Activated B cell treated with CpG ODN at 0.5 μM for 24 hours (primary cell): ENCODE measurements at places on chromosomes 11 and 22. TPM values are rescaled to one million over a fixed set of nuclear protein-coding genes. Genes with fewer than 3 reads are reported as not detected.
A peak's percentile ranks its signal among the peaks of the same experiment; 100 is the strongest.

CREB3L1 gene
- not detected in 2 replicates for total RNA-seq

- H3K36me3 ChIP-seq, result no peaks in the 10 kb centered on the region
- no peak overlapping the region for H3K4me3 ChIP-seq
- peaks cover 27% of the 10 kb centered on the region for H3K4me1 ChIP-seq
- H3K27ac ChIP-seq, result no peak overlapping the region
- no peak for DNase-seq
Measured at GRCh38 chr22:37416389-37416788, 10.9 kb downstream of the ELFN2 start.

MAPK8IP1 gene
- 1.9 and 3.4 TPM in 2 replicates for total RNA-seq

DNA sequence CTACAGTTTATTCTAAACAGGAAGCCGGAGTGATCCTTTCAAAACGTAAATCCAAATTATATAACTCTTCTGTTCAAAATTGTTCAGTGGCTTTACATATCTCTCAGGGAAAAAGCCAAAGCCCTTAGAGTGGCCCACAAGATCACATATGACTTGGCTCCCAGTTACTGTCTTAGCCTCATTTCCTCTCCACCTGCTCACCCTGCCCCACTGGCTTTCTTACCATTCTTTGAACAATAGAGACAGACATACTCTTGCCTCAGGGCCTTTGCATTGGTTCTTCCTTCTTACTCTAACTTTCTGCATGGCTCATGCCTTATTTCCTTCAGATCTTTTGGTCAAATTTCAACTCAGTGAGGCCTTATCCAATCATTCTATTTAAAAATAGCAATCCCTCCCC, 52.1 kb downstream of the STIM1 start:
- no peak overlapping the region for H3K4me3 ChIP-seq
- H3K4me1 ChIP-seq, result peaks cover 70% of the 10 kb centered on the region
- no peaks in the 10 kb centered on the region for H3K36me3 ChIP-seq
- H3K27ac ChIP-seq, result no peak overlapping the region
- no peak for DNase-seq
- H3K27me3 ChIP-seq, result no peaks in the 10 kb centered on the region

HORMAD2 gene
- not detected in 2 replicates for total RNA-seq

- H3K27me3 ChIP-seq, result no peaks in the 10 kb centered on the region
- peak; percentile 62 for DNase-seq
- H3K4me3 ChIP-seq, result peak overlapping the region; percentile 76
- peaks cover 44% of the 10 kb centered on the region for H3K4me1 ChIP-seq
- H3K36me3 ChIP-seq, result no peaks in the 10 kb centered on the region
Measured at GRCh38 chr22:37121887-37122591, 12.5 kb upstream of the TMPRSS6 start.

GRCh38 chr22:47370448-47371262, 608.2 kb downstream of the TBC1D22A start:
- DNase-seq, result no peak
- peaks cover 12% of the 10 kb centered on the region for H3K27me3 ChIP-seq
- no peaks in the 10 kb centered on the region for H3K4me1 ChIP-seq
- H3K4me3 ChIP-seq, result no peak overlapping the region
- no peak overlapping the region for H3K27ac ChIP-seq
- no peaks in the 10 kb centered on the region for H3K36me3 ChIP-seq

ANO1 gene
- not detected in 2 replicates for total RNA-seq

ENDOD1 gene
- total RNA-seq, result 9.5 and 9.8 TPM in 2 replicates

MOV10L1 gene
- not detected in 2 replicates for total RNA-seq

DNA sequence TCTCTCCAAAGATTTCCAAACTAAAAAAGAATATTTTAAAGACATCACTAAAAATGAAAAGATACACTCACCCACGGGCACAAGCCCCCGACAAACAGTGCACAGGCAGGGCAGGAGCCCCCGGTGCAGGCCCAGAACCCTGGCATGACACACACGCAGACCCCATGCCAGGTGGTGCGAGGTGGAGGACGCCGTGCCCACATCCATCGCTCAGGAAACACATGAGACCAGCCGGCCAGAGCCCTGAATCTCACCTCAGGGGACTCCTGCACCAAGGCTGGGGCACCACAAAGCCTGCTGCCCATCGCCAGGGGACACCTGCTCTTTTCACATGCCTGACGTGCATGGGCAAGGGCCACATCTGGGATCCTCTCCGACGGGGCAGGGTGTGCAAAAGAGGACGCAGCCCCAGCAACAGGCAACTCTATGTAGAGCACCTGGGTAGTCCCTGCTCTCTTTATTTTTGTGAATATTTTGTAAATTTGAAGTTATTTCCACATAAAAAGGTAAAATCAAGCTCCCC, 13.4 kb downstream of the BRD1 start:
- peaks cover 47% of the 10 kb centered on the region for H3K4me1 ChIP-seq
- no peak overlapping the region for H3K4me3 ChIP-seq
- no peaks in the 10 kb centered on the region for H3K27me3 ChIP-seq
- H3K27ac ChIP-seq, result no peak overlapping the region
- peaks cover 56% of the 10 kb centered on the region for H3K36me3 ChIP-seq

DNA sequence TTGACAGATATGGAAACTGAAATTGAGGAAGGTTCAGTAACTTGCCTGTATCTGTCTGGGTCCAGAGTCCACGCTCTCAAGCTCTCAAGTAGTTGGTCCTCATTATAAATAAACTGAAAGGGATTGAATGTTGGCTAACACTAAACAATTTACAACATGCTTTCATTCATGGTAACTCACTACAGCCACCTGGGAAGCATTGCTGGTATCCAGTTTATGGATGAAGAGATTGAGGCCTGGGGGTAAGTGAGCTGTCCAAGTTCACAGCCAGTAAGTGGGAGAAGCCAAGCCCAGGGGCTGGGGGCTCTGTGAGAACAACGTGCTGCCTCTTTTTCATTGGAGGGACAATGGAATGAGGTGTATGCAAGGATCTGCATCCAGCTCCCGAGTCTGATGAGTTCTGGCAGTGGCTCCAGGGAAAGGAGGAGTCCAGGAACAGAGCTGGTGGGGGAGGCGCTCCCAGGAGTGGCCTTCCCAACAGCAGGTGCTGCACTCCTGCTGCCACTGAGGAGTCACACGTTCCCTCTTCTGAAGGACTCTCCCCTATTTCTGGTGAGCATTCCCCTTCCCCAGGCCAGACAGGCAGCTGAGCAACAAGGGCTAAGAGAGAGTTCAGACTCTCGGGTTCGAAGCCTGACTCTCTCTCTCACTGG, 175.8 kb downstream of the CSNK2A3 start:
- H3K4me1 ChIP-seq, result no peaks in the 10 kb centered on the region
- H3K27me3 ChIP-seq, result peaks cover 8% of the 10 kb centered on the region
- H3K4me3 ChIP-seq, result no peak overlapping the region
- H3K27ac ChIP-seq, result no peak overlapping the region

DNA sequence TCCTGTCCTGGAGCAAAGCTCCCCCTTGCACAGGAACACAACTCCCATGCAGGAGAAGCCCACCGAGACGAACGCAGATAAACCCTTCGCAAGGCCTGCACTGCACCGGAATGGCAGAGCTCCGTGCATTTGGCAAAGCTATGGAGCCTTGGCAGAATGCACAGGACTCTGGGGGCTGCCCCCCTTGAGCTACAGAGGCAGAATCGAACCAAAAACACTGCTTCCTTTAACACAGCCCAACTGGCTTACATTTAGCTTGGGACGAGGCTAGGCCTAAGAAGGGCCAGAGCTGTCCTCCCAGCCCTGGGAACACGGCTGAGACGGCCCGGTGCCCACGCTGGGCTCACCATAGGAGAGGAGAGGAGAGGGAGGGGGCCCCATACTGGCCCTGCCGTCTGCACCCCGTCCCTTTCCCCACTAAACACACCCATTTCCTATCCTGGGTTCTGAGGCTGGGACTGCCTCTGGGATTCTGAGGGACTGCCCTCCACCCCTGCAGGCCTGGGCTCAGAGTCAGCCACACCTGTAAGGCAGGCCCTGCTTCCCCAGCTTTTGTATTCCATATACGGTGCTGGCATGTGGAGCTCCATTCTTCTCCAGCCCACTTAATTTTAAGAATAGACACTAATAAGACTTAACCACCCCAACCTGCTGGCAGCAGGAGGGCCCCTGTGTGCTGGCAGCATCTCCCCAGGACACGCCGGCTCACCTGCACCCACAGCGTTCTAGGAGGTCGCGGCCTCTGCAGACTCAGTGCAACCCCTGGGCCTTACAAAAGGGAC, 32.9 kb downstream of the PPM1F start:
- no peak for DNase-seq
- H3K36me3 ChIP-seq, result peaks cover 2% of the 10 kb centered on the region
- H3K4me3 ChIP-seq, result no peak overlapping the region
- H3K27ac ChIP-seq, result no peak overlapping the region
- H3K27me3 ChIP-seq, result no peaks in the 10 kb centered on the region

C11orf86 gene
- not detected in 2 replicates for total RNA-seq

GRCh38 chr11:119180729-119181676, 4.3 kb upstream of the NHERF4 start:
- H3K27me3 ChIP-seq, result peaks cover 4% of the 10 kb centered on the region
- peaks cover 6% of the 10 kb centered on the region for H3K36me3 ChIP-seq

ACR gene
- not detected in 2 replicates for total RNA-seq

- H3K4me1 ChIP-seq, result peaks cover 40% of the 10 kb centered on the region
- H3K36me3 ChIP-seq, result peaks cover 14% of the 10 kb centered on the region
- H3K27me3 ChIP-seq, result no peaks in the 10 kb centered on the region
Measured at GRCh38 chr11:67391304-67392182, at the start of gene RAD9A. Gene RAD9A, plus strand, starts transcription at chr11:67391986. Its CDS starts 59 bp downstream, at chr11:67392045.

- no peak overlapping the region for H3K4me3 ChIP-seq
- no peak for DNase-seq
- no peak overlapping the region for H3K27ac ChIP-seq
- no peaks in the 10 kb centered on the region for H3K36me3 ChIP-seq
- H3K4me1 ChIP-seq, result no peaks in the 10 kb centered on the region
Measured at GRCh38 chr11:132206993-132207392, 836.6 kb downstream of the NTM start.

- no peak overlapping the region for H3K27ac ChIP-seq
- no peak overlapping the region for H3K4me3 ChIP-seq
- no peak for DNase-seq
- H3K36me3 ChIP-seq, result no peaks in the 10 kb centered on the region
Measured at GRCh38 chr11:116353589-116353988, 419.2 kb downstream of the BUD13 start.

GRCh38 chr22:33426451-33426850, 368.3 kb upstream of the SYN3 start:
- DNase-seq, result no peak
- H3K4me3 ChIP-seq, result no peak overlapping the region
- H3K27ac ChIP-seq, result no peak overlapping the region
- H3K27me3 ChIP-seq, result no peaks in the 10 kb centered on the region
- peaks cover 5% of the 10 kb centered on the region for H3K4me1 ChIP-seq

ZNF195 gene
- total RNA-seq, result 48.3 and 54.8 TPM in 2 replicates

DNA sequence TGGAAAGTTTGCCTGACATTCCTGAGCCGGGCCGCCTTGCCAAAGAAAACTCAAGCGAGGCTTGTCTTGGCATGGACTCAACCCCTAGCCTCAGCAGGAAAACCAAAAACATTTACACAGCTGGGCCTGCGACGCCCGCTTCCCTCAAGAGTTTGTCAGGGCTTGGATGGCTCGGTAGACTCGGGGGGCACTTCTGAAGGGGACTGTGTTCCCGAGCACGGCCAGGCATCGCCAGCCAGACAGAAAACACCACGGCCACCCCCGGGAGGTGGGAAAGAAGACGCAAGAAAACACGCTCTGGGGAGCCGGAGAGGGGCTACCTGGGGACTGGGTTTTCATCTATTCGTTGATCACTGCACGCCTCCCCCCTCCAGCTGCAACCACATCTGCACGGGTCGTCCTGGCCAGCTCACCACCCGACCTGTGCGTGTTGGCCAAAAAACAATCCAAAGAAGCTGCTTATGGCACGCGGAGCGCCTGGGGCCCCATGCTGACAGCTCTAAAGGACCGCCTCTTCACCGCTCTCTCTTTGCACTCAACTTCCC, 380.7 kb downstream of the MN1 start:
- H3K4me3 ChIP-seq, result no peak overlapping the region
- no peaks in the 10 kb centered on the region for H3K4me1 ChIP-seq
- peaks cover 13% of the 10 kb centered on the region for H3K27me3 ChIP-seq
- H3K27ac ChIP-seq, result no peak overlapping the region
- no peak for DNase-seq
- no peaks in the 10 kb centered on the region for H3K36me3 ChIP-seq

- no peaks in the 10 kb centered on the region for H3K36me3 ChIP-seq
- DNase-seq, result no peak
- H3K4me1 ChIP-seq, result peaks cover 6% of the 10 kb centered on the region
Measured at GRCh38 chr11:79397252-79397651, 43.6 kb downstream of the TENM4 start.

RAB36 gene
- 1.7 and 2.1 TPM in 2 replicates for total RNA-seq

DNA sequence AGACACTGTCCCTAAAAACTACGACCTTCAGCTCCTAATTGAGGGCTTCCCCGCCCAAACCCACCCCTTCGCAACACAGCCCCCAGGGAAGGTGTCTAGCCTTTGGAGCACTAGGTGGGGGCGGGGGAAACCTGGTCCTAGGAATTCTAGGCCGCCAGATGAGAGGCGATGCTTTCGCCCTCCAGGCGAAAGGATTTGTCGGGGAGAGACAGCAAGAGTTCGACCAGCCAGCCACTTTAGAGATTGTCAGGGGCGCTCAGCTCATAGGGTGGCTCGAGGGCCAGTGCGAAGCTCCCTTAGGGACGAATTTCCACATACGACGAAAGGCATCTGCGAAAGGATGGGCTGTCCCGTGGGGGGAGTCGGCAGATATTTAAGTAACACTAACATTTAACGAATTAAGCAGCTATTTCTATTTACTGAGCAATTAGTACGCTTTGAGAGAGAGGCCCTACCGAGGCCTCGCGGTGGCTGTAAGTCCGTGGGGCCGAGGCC, 5.3 kb downstream of the CD248 start:
- H3K27ac ChIP-seq, result peak overlapping the region; percentile 97
- peaks cover 2% of the 10 kb centered on the region for H3K36me3 ChIP-seq
- H3K4me1 ChIP-seq, result peaks cover 29% of the 10 kb centered on the region
- DNase-seq, result no peak

DNA sequence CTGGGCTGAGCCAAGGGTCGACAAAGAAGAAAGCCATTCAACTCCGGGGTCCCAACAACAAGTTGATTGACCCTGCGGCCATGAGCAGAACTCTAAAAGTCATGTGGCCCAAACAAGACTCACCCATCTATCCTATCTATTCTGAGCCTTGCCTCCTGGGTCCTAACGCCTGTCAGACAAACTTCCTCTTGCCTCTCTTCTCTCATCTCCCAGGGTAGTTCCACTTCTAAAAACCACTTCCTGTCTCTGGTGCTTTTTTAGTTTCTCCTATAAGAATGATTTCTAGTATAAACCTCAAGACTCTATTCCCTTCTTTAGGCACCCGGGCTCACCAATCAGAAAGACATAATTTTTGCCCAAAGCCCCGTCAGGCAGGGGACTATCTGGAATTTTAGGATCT, 530.2 kb downstream of the DLG2 start:
- H3K27me3 ChIP-seq, result no peaks in the 10 kb centered on the region
- peaks cover 24% of the 10 kb centered on the region for H3K4me1 ChIP-seq
- no peak for DNase-seq
- peak overlapping the region; percentile 53 for H3K27ac ChIP-seq

GDPD4 gene
- total RNA-seq, result not detected in 2 replicates

KDELR3 gene
- not detected in 2 replicates for total RNA-seq

UBQLNL gene
- total RNA-seq, result 0.29 and 0.34 TPM in 2 replicates

DNA sequence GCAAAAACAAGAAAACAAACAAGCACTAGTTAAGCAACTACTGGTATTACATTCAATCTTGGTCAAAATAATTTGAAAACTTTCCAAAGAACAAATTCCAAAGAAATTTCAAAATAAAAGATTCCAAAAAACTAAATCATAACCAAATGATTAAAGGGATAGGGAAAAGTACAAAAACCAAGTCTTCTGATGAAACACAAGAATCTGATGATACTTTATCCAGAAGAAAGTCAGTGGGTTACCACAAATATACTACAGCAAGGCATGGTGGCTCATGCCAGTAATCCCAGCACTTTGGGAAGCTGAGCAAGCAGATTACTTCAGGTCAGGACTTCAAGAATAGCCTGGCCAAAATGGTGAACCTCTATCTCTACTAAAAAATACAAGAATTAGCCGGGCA, 59.1 kb downstream of the NUP98 start:
- H3K27ac ChIP-seq, result no peak overlapping the region
- no peak overlapping the region for H3K4me3 ChIP-seq
- no peaks in the 10 kb centered on the region for H3K27me3 ChIP-seq
- DNase-seq, result no peak
- H3K36me3 ChIP-seq, result peaks cover 75% of the 10 kb centered on the region
- no peaks in the 10 kb centered on the region for H3K4me1 ChIP-seq
